ENCODE measurements at places on chromosomes 13 and 19.

DNA sequence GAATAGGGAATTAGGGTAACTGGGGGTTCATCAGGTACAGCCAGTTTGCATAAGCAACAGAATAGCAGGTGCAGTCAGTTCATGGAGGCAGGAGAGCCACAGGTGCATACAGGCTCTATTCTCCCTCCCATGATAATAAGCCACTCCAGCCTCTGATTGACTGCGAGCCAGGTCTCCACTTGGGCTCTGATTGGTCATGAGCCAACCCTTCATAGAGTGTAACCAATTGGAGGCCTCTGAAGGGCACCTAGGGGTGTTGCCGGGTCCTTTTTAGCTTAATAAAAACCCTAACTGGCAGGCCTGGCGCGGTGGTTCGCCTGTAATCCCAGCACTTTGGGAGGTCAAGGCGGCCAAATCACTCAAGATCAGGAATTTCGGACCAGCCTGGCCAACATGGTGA, 8.7 kb upstream of the CKM start:
- DNase-seq, result no peak

DNA sequence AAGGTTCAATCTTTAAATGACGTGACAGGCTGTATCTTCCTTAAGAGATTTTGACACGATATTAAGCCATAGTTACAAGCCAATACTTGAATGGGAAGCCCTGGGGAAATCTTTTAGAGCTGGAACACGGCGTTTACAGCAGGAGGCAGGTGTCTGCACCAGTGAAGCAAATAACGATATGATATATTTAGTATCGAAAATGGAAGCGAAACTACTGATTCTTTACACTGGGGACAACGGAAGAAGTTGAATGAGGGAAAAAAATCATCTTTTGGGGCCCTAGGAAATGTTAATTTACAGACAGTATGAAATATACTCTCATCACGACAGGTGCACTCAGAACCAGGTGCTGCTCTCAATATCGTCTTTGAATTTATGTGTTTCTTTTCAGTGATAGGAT, 793.9 kb upstream of the PCDH20 start:
- DNase-seq, result no peak

- no peak for DNase-seq
Observed at GRCh38 chr13:72121466-72121865, 254.5 kb upstream of the DACH1 start.

DNA sequence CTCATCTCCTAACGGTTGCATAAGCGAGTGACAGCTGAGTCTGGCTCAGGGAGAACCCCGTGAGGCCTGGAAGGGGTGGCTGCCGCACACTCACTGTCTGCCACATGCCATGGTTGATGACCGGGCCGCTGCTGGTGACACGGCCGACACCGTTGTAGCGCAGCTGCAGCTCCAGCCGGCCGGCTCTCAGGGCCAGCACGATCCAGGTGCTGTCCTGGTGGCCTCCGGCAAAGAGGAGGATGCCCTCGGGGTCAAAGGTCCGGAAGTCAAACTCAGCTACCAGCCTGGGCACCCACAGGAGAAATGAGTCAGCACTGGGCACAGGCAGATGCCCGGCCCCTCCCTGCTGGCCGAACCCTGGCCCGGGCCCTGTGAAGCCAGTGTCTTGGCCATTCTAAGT, 31.7 kb downstream of the GAS6 start:
- DNase-seq, result no peak

GRCh38 chr13:47829690-47830089, 171.4 kb downstream of the SUCLA2 start:
- no peak for DNase-seq

DNA sequence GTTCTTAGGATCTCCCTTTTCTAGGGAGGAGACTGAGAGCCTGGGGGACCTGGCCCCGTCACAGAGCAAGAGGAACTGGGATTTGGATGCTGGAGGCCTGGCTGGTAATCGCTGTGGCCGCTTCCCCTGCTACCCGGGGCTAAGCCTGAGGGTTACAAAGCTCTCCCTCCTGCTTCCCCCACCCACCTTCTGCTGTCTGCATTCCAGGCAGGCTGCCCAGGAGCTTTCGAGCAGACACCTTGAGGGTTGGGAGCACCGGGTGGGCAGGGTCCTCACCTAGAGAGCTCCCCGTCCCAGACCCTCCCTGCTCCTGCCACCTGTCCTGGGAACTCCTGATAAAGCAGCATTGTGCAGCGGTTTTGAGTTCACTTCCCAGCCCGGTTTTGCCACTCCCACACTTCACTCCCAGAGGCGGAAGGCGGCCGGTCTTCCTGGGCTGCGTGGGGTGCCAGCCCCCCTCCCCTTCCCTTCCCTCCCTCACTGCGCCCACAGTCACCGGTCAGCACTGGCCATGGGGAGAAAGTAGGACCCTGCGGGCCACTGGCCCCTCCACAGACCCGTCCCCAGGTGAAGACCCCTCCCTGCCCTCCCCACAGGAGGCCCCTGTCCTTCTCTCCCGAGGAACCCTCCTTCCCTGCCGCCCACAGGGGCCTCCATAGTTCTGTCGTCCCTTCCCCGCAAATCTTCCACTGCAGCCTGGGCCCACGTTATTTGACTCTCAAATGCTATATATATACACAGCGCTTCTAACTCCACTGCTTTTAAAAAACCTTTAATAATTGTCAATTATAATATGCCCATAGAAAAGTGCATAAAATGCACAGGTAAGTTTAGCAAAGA, 8.1 kb downstream of the PAK4 start:
- DNase-seq, result no peak

- no peak for DNase-seq
Observed at GRCh38 chr13:33590936-33591335, 227.0 kb upstream of the RFC3 start.

DNA sequence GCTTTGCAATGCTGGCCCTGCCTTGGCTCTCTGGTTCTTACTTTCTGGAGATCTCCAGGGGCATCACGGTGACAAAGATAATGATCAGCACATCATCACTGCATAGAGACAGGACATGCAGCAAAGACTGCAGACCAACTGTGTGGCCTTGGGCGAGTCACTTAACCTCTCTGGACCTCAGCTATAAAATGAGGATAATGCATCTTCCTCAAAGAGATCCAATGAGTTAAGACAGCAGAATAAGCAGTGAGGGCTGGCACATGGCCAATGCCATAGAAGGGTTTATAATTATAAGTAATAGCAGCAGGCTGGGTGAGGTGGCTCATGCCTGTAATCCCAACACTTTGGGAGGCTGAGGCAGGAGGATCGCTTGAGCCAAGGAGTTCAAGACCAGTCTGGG, 2.4 kb downstream of the MAG start:
- no peak for DNase-seq

- DNase-seq, result no peak
Observed at GRCh38 chr13:26677156-26677555, 83.4 kb downstream of the GPR12 start.

DNA sequence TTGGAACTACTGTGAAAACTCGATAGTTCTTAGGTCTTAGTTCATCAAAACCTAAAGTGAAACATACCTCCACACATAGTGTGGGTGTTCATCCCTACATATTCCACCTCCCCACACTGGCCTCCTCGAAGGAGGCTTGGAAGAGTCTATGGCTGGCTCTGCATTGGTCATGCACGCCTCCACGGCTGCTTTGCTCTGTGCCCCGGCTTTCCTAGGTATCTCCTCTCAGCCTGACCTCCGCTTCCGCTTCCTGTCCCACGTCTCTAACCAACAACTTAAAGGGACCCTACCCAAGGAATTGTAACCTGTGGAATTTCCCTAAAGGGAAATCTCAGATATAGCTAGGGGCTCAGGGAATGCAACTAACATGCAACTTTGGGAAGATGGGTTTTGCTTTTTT, 79.7 kb upstream of the MBNL2 start:
- DNase-seq, result no peak

DNA sequence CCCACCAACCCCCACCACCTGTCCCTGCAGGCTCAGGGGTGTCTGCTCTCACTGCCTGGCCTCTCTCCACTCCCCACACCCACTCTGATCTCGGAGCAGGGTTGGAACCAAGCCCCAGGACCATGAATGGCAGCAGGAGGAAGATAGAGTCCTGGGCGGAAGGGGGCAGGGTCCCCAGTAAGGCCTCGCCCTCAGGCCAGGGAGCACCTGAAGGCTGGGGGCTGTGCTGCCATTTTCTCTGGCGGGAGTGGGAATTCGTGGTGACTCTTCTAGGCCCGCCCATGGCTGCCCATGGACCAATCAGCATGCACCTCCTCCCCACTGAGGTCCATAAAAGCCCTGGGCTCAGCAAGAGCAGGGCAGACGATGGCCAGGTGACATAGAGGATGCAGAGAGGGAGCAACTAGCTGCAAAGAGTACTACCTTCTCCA, 25.0 kb downstream of the KBTBD6 start:
- DNase-seq, result no peak

- DNase-seq, result no peak
Observed at GRCh38 chr13:40969169-40969901, 49.8 kb downstream of the ELF1 start.

DNA sequence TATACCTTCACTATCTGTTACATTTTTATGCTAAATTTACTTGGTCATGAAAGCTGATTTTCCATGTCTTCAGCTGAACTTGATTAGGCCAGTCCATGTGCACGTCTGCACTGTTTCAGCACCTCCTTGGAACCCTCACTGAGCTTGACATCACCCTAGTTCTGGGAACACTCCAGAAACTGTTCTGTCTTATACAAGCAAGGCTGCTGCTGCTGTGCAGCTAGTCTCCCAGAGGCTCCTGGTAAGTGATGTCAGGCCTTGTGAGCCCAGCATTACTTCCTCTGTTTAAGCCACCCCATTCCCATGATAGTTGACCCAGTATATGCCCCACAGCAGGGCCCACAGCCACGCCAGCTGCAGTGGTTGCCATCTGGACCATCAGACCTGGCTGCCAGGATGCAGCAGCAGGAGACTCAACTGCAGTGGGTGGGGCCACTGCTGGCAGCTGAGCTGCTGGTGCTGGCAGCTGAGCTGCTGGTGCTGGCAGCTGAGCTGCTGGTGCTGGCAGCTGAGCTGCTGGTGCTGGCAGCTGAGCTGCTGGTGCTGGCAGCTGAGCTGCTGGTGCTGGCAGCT, 90.5 kb upstream of the AKAP11 start:
- DNase-seq, result no peak

DNA sequence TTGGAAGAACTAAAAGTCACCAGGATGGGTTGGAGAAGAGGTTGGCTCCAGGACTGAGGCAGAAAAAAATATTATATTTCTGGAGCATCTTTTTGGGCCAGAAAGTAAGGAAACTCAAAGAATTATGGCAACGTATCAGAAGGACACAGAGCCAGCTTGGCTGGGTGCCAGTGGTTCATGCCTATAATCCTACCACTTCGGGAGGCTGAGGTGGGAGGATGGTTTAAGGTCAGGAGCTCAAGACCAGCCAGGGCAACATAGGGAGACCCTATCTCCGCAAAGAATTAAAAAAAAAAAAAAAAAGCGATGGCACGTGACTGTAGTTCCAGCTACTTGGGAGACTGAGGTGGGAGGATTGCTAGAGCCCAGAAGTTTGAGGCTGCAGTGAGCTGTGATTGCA, 108.1 kb downstream of the GADD45B start:
- DNase-seq, result no peak

- no peak for DNase-seq
Observed at GRCh38 chr19:49749771-49750170, 13.3 kb downstream of the TSKS start.

GRCh38 chr13:108943842-108944241, 314.4 kb downstream of the MYO16 start:
- no peak for DNase-seq

- no peak for DNase-seq
Observed at GRCh38 chr19:30063650-30064347, 121.8 kb downstream of the URI1 start.

- DNase-seq, result no peak
Observed at GRCh38 chr19:3470500-3471128, 9.7 kb downstream of the SMIM24 start.

DNA sequence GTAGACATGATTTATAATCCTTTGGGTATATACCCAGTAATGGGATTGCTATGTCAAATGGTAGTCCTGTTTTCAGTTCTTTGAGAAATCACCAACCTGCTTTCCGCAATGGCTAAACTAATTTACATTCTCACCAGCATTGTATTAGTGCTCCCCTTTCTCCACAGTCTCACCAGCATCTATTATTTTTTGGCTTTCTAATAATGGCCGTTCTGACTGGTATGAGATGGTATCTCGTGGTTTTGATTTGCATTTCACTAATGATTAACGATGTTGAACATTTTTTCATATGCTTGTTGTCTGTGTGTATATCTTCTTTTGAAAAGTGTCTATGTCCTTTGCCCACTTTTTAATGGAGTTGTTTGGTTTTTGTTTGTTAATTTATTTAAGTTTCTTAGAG, 165.1 kb downstream of the PDS5B start:
- DNase-seq, result no peak

DNA sequence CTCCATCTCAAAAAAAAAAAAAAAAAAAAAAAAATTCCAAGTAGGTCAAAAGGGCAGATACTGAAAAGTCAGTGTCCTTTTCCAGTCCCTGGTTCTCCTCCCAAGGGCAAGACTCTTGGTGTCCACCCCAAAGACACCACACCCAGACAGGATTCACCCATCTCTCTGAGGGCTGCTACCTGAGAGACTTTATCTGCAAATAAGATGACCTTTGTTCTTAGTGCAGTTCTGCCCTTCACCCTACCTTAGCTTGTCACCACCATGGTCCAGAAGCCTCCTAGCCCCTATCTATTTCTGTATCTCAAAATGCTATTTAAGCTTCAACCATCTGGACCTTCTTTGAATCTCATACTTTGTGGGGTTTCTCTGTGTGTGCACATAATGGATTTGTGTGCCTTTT, 4.2 kb upstream of the FBXO27 start:
- no peak for DNase-seq

DNA sequence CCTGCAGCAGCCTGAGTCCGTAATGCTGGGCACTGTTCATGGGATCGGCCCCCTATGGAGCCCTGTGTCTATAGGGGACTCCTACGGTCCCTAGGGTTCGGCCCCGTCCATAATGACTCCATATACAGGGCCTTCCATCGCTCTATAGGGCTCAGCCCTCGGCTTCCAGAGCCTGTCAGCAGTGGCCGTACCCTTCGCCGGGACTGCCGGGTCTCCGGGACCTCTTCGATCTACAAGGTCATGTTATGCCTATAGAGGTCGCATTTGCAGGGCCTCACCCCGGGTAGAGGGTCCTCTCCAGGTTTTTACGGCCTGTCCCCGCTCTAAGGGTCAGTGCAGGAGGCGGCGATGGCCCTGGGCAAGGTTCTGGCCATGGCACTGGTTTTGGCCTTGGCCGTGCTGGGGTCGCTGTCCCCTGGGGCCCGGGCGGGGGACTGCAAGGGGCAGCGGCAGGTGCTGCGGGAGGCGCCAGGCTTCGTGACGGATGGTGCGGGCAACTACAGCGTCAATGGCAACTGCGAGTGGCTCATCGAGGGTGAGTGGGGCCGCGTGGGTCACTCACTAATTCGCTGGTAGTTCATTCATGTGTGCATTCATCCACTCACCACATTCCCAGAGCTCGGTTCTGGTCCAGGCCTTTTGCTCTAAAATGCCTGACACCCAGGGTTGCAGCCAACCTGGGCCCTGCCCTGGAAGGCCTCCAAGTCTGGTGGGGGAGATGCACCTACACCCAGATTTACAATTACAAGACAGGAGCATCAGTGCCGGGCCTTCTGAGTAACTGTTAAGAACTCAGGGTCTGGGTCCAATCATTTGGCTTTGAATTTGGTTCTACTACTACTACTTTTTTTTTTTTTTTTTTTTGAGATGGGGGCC, 699 bp downstream of the MEGF8 start:
- no peak for DNase-seq

All from omental fat pad (tissue), 4 donors.